Right renal pelvis (tissue), 4 donors: ENCODE measurements at places on chromosomes 4 and X. TPM values are rescaled to one million over a fixed set of nuclear protein-coding genes. Genes with fewer than 3 reads are reported as not detected.
A peak's percentile ranks its signal among the peaks of the same experiment; 100 is the strongest.

DNA sequence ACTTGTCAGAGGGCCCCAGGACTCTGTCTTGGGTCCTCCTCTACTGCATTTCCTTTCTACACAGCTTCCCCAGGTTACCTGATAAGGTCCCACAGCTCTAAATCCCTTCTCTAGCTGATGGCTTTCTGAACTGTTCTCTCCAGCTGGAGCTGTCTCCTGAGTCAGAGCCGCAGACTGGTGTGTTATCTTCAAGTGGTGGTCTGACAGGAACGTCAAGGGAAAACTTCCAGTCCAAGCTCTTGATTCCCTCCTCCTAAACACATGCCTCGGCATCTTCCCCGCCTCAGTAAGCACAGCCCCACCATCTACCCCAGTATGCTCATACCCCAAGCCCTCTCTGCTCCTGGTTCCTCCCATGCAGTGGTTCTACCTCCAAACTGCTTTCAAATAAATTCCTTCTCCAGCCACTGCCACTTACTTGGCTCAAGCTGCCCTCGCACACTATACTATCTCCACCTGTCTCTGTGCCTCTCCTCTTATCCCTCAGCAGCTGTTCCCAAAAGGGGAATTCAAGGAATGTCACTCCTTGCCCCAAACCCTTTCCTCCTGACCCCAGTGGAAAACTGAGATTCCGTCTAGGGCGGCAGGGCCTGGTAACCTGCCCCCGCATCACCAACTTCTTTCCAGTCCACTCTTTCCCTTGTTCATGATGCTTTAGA is 17.2 kb upstream of the CENPU start:
- DNase-seq, result no peak

GRCh38 chrX:34656842-34657725 is at the start of gene TMEM47:
Gene TMEM47, minus strand, starts transcription at chrX:34657285. Its CDS starts 256 bp downstream, at chrX:34657029.
- DNase-seq, result peak; percentile 43

DNA sequence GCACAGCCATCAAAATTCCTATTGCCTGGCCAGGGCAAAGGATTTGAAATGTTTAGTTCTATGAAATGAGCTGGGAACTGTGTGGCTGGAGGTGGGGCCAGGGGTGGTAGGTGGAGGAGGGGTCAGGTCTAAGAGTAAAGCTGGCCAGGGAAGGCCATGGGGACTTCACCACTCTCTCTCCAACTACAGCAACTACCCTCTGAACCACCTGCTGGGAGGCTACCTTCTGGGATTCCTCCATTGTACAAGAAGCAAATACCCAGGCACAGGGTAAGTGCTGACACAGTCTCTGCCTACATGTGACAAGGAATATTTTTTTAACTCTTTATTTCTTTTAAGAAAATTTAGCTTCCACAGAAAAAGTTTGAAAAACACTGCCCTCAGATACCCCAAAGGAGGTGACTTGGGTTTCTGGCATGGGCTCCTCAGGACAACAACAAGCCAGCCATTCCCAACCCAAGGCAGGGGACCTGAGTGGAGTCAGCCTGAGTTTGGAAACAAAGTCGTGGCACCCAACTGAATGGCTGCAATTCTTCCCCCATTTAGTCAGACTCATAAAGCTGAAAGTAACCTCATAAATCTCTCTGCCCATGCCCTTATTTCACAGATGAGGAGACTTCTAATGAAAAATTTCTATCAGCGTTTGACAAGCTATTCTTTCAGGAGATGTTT is 593.8 kb upstream of the DIPK2B start:
- DNase-seq, result no peak

- no peak for DNase-seq
Measured at GRCh38 chr4:118337954-118338353, 14.8 kb downstream of the PRSS12 start.

- DNase-seq, result no peak
Measured at GRCh38 chr4:162282684-162283083, 118.9 kb upstream of the FSTL5 start.

DNA sequence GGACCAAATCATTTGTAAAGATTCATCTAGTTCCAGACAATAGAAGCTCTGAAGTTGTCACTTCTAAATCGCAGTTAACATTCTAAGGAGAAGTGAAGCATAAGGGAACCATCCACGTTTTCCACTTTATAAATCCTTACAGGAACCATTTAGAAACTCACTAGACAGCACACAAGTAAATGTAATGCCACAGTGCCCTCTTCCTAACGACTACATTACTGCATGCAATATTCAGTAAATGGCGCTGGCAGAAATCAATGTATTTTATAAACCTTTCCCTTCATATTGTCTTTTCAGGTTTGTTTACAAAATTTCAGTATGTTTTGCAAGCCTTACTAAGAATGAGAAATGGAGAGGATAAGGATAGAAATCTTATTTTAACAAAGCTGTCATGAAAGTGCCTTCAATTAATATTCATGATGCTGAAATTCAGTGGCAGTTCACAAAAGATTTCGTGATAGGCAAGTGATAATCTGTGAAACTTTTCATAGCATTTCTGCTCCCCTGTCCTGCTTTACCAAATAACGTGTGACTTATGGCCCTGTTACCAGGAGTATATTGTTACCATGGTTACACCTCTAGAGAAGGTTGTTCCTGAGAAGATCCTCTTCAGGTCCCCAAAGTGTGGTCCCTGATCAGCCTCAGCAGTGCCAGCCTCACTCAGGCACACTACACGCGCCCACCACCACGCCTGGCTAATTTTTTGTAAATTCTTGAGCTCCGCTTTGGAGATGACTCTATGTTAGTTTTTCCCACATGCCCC is 54.2 kb downstream of the TMA16 start:
- no peak for DNase-seq

DNA sequence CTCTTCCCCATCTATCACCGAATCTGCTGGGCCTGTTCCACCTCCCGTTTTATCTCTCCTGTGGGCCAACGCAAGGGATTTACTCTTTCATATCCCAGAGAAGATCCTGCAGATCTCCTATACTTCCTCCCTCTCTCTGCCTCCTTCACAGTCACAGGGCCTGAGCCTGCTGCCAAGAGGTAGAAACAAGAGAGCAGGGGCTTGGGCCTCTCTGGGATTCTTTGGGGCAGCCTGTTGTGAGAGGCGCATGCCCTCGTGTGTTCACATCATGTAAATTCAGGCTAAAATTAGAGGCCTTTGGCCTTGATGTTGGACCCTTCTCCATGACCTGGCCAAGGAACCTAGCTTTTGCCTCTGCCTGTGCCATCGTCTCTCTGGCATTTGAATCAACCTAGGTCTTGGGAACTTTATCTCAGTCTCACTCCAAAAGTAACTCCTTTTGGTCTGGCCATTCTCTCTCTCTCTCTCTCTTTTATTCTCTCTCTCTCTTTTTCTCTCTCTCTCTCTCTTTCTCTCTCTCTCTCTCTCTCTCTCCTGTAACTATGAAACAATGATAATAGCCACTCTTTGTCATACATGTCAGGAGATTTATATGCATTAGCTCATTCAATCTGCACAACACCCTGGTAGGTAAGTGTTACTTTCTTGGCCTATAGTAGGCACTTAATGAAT is 20.0 kb upstream of the EFNB1 start:
- DNase-seq, result no peak

DNA sequence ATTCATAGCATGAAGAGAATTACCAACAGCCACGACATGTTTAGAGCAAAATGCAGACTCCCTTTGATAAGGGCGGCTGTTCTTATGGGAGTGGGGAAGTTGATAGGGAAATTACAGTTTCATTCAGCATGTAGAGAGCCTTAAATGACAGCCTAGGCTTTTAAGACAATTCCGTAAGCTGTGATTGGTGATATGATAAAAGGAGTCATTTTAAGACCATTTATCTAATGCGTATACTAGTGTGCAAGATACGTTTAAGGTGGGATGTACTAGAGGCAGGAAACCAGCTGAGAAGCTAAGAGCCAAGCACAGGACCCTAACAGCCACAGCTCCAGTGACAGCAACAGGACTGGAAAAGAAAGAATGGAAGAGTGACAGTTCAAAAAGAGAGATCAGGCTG is 102.2 kb upstream of the ZFP42 start:
- DNase-seq, result no peak

GRCh38 chrX:56600141-56600540 is 36.7 kb downstream of the UBQLN2 start:
- DNase-seq, result no peak

DNA sequence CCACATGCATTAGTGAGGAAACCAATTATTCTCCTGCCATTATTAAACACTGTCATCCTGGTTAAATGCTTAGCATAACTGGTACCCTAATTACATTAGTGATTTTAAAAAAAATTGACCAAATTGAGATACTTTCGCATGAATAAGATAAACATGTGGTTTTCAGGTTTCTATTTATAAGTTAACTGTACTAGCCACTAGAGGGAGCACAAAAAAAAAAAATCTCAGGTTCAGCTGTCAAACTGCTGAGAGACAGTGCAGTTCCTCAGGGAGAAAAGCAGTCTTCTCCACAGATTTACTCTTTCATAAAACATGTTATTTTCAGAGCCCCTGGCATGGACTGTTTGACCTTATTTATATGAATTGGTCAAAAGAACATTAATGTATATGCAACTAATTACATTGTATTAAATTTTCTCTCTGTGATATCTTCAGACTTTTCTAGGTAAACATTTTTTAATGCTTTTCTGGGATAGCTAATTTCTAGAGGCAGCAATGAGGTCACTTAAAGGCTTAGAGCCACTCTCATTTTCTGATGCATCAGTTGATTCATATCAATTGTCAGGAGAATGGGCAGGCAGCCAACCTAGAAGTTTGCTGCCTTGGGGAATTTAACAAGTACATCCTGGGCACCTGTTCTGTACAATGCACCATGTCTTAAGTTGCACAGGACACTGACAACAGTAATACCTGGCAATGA is 167.5 kb downstream of the CDS1 start:
- peak; percentile 27 for DNase-seq

- no peak for DNase-seq
Measured at GRCh38 chr4:108129196-108129595, 39.5 kb downstream of the LEF1 start.

DNA sequence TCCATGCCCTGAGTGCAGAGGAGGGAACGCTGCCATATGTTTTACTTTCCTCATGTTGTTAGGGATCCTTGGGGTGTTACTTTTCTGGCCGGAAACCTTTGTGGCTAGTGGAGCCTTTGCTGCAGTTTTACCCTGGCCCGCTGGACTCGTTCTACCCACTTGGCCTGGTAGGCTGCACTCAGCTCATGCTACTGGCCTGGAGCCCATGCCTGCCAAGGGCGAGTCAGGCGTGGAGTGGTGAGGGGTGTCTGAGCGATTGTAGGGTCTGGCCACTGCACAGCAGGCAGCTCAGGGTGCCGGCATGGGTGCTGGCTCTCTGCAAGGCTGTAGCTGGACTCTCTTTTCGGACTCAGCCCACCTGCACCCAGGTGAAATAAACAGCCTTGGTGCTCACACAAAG is 41.4 kb upstream of the IL9R start:
- no peak for DNase-seq

DNA sequence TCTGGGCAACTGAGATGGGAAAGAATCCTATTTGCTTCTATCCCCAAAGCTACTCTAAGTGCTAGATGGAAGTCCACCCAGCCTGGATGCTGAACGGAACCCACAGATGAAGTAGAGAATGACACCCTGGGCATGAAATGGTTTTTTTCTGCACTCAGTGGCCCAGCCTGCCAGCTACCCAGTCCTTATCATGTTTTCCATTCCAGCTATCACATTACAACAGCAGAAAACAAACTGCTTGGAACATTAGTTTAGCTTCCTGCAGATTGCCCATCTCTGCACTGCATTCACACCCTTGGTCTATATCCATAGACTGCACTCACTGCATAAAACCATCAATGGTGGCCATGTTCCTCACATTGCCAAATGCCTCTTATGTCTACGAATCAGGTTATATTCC is 79.1 kb downstream of the NYX start:
- DNase-seq, result no peak

DNA sequence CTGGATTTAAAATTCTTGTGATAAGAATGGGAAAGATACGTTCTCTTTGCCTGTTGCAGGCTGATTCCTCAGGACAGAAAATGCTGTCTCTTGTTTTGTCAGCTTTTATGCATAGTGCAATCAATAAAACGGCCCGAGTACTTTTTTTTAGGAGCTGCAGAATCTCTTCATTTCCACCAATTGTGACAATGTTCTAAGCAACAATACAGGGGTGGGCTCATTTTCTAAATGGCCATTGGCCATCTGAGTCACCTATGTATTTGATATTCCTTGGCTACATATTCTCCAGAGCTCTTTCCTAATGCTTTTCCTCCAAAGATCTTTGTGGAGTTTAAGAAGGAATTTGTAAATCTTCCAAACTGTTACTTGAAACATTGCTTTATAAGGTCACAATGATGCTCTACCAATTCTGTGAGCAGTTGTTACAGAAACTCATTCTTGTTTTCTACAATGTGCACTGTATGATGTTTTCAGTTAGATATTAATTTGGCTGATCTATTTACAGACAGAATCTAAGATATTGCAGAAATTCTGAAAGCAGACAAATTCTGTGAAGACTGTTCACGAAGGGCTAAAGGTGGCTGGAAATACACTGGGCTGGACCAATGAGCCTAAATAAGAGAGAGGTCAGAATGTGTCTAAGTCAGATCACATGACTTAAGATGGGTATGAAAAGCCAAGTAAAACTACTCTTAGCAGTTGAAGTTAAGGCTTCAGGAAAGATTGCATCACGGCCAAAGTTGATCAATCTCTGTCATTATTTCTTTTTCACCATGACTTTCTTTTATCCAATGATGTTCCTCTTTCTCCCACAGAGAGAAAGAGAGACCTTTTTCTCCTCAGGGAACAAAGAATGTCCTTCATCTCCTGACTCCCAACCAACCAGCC is 33.4 kb downstream of the TAPT1 start:
- DNase-seq, result no peak

GRCh38 chr4:52925531-52925968 is 63.4 kb downstream of the RASL11B start:
- DNase-seq, result no peak

DNA sequence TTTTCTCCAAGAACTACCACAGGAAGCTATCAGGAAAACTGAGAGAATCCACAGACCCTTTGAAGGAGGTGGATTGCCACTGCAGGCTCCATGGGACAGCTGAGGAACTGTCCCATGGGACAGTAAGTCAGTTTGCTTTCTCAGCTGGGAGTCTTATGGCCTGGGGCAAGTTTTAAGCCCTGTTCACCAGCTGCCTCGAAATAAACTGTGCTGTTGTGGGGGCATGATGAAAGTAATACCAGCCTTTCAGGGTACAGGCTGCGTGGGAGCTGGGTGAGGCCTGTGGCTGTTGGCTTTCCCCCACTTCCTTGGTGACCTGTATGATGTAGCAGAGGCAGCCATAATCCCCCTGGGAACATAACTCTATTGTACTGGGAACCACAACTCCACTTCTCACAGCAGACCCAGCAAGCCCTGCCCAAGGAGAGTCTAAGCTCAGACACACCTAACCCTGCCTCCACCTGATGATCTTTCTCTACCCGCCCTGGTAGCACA is 452.1 kb downstream of the STPG2 start:
- no peak for DNase-seq

- DNase-seq, result no peak
Measured at GRCh38 chrX:44947995-44948394, 75.0 kb downstream of the KDM6A start.

Gene GABRE
- 6.2 TPM for polyA plus RNA-seq

Gene COX7B2
- polyA plus RNA-seq, result not detected

Gene MAGEE2
- 0.70 TPM for polyA plus RNA-seq

Gene SLC39A8
- polyA plus RNA-seq, result 24.9 TPM

Gene TAF7L
- polyA plus RNA-seq, result 0.62 TPM

Gene TRIM61
- 3.6 TPM for polyA plus RNA-seq

Gene GCNA
- polyA plus RNA-seq, result 3.3 TPM

Gene GASK1B
- 42.7 TPM for polyA plus RNA-seq
